LHCN-M2 (cell line): ENCODE measurements at places on chromosomes 5 and 9.

DNA sequence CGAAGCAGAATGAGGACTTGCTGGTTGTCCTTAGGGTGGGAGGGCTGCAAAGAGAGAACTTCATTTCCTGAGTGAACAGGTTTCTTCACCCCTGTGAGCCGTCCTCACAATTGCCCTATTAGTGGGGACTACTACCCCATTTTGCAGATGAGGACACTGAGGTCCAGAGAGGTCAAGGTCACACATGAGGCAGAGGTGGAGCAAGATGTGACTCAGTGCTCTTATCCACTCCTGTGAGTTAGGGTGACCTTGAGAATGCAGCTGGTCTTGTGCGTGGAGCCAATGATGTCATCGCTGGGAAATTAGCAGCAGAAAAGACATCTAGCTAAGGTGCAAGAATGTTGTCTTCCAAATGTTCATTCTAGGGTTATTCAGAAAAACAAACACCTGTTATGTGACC is 26.9 kb downstream of the GPRIN1 start:
- DNase-seq: no peak

DNA sequence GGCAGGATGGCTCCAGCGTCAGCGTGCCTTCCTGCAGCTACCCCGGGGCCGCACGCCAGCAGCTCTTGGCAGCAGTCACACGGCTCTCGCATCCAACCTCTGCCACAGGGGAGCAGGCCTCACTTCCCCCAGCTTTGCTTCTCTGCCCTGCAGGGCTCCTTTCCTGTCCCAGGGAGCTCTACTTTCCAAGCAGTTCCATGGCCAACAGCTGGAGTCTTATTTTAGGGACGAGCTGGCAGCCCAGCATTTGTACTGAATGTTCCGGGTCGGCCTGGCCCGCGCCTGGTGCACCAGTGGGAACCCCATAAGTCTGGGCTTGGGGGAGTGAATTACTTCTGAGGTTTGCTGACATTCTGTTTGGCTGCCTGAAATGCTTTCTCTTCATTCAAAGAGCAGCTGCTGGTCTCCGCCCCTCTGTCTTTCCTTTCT is 34.6 kb downstream of the GADD45G start:
- DNase-seq: no peak

DNA sequence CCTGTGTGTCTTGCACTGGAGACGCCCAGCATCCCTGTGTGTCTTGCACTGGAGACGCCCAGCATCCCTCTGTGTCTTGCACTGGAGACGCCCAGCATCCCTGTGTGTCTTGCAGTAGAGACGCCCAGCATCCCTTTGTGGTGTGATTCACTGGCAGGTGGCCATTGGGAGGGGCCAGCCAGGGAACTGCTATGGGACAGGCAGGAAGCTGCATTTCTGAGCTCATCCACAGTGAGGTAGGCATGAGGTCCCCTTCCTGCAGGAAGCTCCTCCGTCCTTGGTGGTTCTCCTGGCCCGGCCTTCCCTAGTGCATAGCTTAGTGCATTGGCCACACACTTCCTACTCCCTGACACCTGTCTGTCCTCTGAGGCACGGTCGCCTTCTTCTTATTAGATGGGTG is 43.5 kb downstream of the IRX1 start:
- DNase-seq: no peak

DNA sequence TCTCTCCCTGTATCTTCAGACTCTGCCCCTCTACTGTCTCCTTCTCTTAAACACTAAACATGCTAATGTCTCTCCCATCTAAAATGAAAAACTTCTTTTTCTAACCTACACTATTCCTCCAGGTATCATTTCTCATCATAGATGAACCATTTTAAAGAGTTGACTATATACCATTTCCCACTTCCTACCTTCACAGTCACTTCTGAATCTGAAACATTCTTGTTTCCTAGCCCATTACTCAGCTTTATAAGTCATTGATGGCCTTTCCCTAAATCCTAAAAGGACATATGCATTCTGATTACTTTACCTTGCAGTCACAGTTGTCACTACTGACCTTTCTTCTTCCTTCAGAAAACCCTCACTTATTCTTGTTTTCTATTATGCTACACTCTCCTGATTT is 118.2 kb downstream of the SSBP2 start:
- DNase-seq: no peak

GRCh38 chr5:80198920-80199319 is 56.9 kb downstream of the SERINC5 start:
- DNase-seq: no peak

DNA sequence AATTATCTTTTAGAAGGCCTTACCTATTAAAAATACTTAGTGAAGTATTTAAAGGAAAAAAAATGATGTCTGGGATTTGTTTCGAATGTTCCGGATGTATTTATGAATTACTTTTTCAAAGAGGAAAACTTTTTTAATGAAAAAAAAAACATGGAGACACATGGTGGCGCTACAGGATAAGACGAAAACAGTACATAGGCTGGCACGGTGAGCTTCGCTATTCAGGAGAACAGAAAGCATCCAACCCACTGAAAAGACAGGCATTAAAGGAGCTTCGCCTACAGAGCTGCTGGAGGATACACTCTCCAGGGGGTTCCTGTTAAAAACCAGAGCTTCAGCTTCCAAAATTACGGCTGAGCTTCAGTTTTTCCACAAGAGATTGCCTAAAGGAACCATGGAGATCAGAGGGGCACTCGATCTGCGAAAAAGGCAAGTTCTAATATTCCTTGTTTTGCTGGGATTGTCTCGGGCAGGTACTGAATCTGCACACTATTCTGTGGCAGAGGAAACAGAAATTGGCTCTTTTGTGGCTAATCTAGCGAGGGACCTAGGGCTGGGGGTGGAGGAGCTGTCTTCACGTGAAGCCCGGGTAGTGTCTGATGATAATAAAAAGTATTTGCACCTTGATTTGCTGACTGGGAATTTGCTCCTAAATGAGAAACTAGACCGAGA is at the start of gene PCDHB14:
Gene PCDHB14, plus strand, starts transcription at position 232 of the 672 bp plus-strand sequence. Its CDS starts 163 bp downstream, at position 395.
- peak; percentile 35 for DNase-seq

DNA sequence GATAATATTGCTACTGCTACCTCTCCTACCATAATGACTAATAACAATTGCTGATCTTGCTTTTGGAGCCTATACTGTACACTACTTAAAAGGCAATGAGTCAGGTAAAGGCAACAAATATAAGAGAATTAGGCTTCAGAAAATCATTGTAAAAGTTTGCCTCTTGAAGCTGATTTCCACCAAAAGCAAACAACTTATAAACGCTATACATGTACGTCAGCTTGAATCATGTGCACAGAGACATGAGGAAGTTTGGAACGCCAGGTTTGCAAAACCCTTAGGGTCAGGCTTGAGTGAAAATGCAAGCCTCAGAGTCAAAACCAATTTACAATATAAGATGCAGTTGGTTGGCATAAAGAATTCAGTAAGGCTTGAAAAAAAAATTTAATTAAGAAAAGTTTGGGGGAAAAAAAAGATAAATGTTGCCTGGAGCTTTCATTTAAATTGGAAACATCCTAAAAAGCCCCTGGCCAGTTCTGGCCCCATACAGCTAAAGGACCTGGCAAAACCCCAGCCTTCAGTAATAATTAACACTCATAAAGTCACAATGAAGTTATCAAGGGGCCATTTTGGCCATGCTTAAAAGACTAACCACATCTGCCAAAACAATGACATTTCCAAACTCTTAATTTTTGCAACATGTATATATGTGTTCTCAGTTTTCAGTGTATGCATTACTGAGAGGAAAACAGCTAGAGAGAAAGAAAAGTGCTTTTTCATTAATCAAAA is 181.0 kb upstream of the NFIL3 start:
- no peak for DNase-seq

DNA sequence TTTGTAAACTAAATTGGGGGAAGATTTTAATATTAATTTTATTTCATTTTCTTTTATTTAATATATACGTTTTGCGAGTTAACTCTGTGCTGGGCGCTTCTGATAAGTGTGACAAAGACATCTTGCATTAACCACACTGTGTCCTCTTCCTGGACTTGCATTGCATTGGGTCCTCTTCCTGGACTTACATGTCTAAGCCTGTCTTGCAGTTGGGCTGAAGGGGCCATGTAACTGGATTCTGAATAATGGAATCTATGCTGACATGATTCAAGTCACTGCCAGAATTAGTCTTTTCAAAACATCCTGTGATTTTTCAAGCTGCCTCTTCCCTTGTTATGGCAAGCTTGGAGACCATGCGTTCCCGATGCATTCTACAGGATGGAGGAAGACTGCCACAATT is 122.6 kb downstream of the TRIM32 start:
- DNase-seq: no peak

DNA sequence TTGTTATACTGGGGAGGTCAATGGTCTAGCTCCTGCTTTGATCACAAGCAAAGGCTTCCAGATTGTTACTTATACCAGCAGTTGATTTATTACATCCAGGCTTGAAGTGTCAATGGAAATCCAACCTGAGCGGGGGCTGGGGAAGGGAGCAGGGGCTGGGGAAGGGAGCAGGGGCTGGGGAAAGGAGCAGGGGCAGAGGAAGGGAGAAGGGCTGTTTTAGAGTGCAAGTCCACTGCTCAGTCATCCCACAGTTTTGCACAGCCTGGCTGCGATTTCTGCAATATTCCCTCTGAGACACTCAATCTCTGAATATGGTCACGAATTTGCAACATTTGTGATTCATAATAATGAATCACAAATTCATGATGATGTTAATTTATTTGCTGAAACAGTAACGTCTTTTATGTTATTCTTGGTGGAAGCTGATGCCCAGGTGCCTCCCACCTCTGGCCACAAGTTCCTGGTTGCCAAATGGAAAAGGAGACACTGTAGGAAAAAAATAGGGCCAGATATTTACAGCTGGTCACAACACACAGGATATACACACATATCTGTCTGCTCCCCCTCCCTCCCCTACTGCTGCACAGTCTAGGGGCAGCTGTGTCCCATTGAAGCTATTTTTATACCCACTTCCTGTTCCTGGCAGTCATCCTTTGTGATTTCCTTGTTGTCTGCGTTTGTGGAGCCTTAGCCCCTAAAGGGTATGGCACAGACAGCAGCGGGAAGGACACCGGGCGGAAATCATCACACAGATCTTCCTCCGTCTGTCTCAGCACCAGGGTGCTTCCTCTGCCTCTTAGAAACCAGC is 325.1 kb downstream of the GADD45G start:
- DNase-seq: peak; percentile 50

DNA sequence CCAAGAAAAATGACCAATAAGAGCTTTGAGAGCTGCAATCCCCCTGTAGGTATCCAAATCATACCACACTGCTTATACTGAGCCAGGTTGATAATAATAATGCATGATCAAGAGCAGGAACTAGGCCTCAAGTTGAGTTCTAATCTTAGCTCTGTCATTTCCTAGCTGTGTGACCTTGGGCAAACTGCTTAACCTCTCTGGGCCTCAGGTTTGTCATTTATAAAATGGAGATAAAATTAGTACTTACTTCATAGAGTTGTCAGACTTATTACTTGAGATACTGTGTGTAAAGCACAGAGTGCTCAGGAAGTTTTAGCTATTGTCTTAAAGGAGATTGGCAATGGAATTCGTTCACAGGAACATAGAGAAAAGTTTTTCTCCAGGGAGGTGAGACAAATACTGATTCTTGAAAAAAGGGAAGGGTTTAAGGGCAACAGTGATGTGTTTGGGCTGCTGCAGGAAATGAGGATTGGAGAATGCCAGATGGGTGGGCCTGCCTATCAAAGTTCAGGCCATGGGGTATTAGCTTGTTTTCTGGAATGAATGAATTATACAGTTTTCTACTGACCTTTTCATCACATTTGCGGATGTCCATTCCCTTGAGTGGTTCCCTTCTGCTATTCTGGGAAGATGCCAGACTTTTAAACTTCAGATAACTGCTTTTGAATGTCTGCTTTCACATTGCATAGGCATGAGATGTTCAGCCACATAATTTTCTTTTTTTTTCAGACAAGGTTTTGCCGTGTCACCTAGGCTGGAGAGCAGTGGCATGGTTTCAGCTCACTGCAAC is 10.2 kb upstream of the ATP6V0E1 start:
- DNase-seq: no peak

DNA sequence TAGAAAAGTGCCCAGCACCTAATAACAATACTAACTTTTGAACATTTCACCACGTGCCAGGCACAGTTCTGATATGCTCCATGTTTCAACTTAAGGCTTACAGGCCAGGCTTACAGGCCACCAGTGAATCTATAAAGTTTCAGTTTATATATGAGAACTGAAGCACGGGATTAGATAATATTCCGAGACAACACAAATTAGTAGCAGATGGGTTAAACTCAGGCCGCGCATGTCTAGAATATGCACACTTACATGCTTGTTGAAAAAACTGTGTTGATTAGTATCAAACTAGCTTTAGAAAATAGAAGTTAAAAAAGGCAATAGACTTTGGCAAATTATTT is 587.9 kb downstream of the MTRR start:
- DNase-seq: no peak

DNA sequence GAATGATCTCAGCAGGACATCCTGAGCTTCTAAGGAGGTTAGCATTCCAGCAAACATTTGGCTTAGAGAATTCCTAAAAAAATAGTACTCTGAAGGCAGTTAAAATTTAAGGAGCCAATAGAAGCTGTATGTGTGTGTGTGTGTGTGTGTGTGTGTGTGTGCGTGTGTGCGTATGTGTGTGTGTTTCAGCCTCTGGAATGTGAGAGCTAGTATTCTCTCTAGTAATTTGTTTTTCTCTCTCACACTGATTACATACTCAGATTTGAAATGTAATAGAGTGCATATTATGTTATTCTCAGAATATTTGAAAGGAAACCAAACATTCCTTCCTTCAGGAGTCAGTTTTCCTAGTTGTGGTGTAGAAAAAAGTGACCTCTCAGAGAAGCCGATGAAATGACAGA is 279.6 kb downstream of the TMEM38B start:
- no peak for DNase-seq

GRCh38 chr5:82031220-82032119 is 59.6 kb downstream of the ATG10 start:
- no peak for DNase-seq

DNA sequence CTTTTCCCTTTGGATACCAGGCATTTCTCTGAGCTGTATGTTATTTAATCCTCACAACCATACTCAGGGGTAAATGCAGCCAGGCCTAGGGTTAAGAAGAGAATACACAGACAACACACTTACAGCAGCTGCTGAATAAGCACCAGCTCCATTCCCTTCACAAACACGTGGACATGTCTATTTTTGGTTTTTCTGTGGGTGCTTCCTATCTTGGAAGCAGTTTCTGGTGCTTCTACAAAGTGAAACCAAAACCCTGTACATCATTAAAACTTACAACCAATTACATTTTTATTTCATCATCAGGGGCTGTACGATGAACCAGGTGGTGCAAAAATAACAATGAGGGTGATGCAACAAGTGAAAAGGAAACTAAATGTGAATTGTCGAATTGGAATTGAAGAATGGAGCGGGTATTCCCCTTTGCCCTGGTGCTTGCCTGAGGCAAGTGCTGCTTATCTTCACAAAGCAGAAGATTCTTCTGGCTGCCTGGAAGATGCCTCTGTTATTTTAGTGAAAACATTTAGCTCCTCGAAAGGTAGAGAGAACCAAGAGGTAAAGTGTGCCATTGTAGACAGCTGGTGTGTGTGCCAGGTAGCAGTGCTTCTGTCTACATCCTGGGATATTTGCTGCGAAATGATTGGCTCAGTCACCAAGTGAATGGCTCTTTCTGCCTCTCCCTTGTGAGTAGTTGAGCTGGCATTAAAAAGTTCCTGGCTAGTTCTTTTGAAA is 18.6 kb upstream of the IFNB1 start:
- peak; percentile 60 for DNase-seq
